ENCODE measurements at places on chromosomes 3 and 15.
A peak's percentile ranks its signal among the peaks of the same experiment; 100 is the strongest.

DNA sequence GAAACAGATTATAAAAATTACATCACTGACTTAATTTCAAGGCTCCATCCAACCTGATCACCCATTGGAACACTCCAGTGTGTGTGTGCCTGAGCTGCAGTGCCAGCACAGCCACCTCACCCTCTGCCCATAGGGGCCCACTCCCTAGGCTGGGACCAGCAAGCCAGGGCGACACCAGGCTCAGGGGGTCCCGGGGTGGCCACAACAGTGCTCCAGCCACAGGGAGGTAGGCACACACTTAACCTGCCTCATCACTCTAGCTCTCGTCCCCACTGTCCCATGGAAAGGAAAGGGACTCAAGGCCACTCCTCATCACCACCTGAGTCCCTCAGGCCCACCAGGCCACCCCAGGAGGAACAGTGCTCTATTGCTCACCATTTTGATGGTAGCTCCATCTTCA, 24.9 kb downstream of the ZXDC start:
- DNase-seq: no peak

- DNase-seq: no peak
These were observed 207.9 kb upstream of the TBL1XR1 start for GRCh38 chr3:177405191-177405672.

DNA sequence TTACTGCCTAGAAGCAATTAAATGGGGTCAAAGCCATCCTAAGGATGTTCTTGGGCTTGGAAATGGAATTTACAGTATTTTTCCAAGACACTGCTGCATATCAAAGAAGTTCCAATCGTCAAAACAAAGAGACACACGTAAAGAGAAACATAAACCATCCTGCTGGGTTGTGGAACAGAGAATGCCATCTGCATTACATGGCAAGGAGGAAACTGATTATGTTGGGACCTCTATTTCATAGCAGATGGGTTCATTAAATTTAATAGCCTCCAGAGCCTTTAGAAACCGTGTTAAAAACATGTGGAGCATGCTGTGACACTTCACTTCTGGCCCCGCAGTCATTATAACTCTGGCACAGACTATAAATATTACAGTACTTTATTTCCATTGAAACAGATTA, 154.6 kb downstream of the LRTM1 start:
- DNase-seq: peak; percentile 82

GRCh38 chr3:64417816-64418215, 192.6 kb upstream of the PRICKLE2 start:
- DNase-seq: peak; percentile 73

GRCh38 chr3:173588556-173588955, 191.0 kb downstream of the NLGN1 start:
- DNase-seq: peak; percentile 9

DNA sequence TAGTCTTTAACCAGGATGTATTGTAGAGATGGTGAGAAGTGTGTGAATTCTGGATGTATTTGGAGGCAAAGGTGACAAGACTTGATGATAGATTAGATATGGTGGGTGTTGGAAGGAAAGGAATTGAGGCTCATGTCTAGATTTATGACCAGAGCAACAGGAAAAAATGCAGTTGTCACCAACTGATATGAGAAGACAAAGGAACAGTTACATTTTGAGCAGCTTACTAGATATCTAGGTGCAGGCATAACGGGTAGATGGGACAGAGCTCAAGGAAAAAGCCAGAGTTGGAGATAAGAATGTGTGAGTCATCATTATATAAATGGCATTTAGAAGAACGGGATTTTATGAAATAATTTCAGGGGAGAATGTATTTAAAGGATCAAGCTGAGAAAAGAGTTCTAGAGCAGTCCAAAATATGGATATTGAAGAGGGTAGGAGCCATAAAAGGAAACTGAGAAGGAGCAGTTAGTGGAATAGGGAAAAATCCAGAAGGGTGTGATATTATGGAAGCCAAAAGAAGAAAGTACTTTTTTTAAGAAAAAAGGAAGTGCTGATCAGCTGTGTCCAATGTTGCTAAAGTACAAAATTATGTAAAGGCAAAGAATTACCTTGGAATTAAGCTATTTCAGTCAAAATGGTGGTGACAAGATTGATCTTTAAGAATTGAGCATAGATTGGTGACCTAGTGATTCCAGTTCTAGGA, 262.5 kb downstream of the CGGBP1 start:
- no peak for DNase-seq

DNA sequence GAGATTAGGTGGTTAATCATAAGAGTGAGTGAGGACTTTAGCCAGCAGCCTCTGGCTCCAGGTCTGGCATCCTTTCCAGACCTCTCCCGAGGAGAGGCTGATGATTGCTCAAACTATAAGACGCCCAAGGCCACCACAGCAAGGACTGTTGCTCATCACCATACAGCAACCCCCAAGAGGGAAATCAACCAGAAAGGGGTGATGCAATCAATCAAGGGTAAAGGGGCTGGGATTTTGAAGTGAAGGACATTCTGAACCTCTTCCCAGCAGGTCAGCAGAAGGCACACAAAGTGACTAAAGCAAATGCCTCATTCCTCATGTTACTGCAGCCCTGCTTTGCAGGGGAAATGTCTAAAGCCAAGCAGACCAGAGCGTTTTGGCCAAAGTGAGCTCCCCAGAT, 247.3 kb upstream of the IGF1R start:
- no peak for DNase-seq

DNA sequence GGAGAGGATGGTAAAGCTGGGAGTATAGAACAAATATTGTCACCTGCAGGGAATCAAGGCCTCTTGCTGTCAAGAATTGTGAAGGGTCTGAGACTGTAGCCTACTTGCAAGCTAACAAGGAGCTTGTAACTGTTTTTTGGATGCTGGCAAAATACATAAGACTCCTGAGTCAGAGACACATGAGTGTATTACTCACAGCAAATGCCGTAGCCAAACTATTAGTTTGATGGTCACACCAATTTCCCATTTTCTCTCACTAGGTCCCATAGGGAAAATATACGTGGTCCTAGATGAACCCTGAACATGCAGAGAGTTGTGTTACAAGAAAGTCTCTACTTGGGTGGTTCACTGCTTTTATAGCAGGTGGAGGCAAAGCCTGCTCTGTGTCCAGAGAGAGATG, 44.7 kb upstream of the LIPC start:
- DNase-seq: peak; percentile 65

DNA sequence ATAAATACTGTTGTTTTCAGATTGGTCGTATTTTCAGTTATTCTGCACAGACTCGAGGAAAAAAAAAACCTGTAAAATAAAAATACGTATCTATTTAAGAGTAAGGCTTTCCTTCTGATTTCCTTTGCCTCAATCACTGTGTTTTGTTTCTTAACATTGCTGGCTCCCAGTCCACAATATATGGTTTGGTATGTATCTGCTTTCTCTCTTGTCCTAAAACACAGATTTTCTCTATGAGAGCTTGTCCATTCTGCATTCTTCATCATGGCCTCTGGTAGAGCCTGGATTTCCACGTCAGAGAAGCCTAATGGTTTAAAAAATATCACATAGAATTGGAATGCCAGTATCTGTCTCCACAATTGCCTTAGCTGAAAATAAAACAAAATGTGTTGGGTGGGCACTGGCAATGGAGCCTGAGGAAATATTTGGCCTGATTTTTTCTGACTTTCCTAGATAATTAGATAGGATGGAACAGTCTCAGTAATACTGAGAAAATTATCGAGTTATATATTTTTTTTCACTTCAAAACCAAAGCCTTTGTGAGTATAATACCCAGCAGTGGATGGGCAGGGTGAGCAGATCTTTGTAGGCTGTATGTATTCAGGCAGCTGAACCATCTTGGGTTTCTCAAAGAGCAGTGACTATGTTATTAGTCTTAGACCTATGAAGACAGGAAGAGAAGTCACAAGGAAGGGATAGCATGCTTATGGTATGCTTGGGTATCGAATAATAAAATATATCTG, 1.9 kb downstream of the CD200 start:
- DNase-seq: no peak

DNA sequence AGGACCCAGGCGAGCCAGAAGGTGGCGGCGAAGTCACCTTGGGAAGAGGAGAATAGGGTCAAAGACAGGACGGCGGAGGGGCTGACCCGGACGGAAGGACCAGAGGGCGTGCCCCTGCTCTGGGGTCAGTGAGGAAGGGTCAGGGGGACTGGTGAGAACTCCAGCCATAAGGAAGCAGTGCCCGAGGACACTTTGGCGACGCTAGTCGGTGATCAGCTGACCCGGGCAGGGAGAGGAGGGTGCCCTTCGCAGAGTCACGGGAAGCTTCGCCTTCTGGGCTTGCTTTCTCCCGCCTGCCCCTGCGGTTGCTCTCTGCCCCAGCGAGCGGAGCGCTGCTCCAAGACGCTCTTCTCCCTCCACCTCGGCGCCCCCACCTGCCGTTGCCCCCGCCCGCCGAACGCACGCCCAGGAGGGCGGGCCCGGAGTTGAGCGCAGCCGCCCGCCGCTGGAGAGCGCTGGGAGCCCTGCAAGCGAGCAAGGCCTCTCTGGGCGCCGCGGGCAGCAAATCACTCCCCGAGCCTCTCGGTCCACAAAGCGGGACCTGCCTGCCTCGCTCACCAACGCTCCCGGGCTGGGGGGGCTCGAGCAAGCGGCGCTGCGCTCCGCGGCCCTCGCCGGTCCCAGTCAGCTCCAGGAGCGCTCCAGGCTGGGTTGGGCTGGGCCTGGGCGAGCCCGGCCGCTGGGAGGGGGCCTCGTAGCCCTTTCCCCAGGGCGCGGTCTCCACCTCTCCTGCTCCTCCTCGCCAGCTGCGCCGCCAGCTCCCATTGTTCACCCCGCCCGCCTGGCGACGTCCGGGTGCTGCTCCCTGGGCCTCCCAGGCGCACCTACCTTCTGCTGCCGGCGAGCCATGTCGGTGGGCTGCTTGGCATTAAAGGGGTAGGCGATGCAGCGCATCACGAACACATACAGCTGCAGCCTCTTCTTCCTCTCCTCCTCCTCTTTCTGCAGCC, 1.2 kb downstream of the CADPS start:
- peak; percentile 3 for DNase-seq

GRCh38 chr3:17972476-17972875, 230.0 kb upstream of the TBC1D5 start:
- DNase-seq: no peak

DNA sequence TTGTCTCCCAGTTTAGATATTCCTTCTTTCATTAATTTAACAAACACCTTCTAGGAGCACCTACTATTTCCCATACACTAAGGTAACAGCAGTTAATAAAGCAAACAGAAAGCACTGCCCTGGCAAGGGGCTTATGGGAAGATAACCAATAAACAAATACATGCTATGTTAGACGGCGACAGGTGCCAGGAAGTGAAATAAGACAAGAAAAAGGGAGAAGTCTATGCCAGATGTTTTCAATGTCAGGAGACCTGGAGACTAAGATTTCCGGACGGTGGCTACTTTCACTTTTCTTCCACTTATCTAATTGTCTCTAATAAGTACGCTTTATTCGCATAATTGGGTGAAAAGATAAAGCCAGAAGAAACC, 32.5 kb upstream of the ZNF445 start:
- peak; percentile 19 for DNase-seq

DNA sequence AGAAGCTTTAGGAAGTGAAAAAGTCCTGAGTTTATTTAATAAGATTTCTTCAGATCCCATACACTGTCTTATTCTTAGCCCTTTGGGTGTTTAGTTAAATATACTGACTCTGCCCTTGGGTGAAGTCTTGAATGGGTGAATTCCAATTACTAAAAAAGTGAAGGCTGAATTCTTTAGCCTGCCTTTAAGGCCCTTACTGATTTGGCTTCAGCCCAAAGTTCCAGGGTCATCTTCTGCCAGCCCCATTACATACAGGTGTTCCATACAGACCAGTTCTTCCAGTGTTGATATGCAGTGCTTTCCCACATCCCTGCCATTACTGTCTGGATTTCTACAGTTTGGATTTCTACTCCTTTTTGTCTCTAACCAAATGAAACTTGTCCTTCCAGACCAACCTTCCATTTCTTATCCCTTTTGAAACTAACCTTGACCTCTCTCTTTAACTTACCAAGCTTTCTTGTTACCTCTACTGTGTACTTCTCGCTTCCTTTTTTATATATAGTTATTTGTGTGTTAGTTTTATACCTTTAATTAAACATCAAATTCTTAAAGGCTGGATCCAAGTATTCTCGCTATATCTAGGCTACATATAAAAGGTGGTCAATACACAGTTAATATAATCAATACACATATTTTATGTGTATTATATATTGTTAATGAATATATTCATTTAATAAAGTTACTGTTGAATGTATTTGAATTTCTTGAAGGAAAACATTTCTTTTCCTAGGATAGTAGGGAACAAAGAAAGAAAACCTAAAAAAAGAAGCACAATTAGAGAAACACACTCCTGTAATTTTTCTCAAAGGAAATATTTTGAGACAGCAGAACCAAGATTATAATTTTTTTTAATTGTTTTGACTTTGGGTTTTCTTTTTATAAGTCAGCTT, 15.0 kb downstream of the MBNL1 start:
- DNase-seq: no peak

- DNase-seq: no peak
These were observed 29.6 kb upstream of the SPTBN5 start for GRCh38 chr15:41923401-41923997.

GRCh38 chr3:4753073-4753691, 226.1 kb upstream of the BHLHE40 start:
- no peak for DNase-seq

- DNase-seq: no peak
These were observed 42.3 kb upstream of the GYG1 start for GRCh38 chr3:148948913-148949657.

- no peak for DNase-seq
These were observed 115.4 kb downstream of the IGF2BP2 start for GRCh38 chr3:185709251-185709955.

DNA sequence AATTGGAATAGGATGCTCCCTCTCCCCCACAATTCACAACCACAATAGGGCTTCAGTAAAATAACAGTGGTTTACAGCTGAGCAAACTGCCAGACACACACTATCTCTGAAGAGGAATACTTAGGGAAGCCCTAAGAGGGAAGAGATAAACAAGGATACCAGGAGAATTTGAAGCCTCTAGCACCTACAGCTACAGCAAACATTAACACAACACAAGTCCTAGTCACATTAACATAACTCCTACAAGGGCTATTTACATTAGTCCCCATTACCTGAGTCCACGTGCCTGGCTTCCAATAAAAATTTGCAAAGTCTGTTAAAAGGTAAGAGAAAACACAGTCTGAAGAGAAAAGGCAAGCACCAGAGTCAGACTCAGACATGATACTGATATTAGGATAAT, 346.9 kb upstream of the CDIN1 start:
- no peak for DNase-seq

- DNase-seq: no peak
These were observed 3.9 kb upstream of the VILL start for GRCh38 chr3:37986479-37987314.

DNA sequence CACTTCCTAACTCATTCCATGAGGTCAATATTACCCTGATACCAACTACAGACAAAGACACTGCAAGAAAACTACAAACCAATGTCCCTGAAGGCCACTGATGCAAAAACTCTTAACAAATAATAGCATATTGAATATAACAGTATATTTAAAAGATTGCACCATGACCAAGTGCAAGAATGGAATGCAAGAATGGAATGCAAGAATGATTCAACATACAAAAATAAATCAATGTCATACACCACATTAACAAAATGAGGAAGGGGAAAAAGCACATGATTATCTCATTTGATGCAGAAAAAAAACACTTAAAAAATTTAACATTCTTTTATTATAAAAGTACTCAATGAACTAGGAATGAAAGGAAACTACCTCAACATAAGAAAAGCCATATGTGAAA, 463.1 kb upstream of the NECTIN3 start:
- peak; percentile 69 for DNase-seq

Measured in EH (cell line).